ENCODE measurements at places on chromosomes 3 and 15. TPM values are rescaled to one million over a fixed set of nuclear protein-coding genes. Genes with fewer than 3 reads are reported as not detected.

Gene THRB
- 29.6 TPM for total RNA-seq

Gene ROBO2
- 0.80 TPM for total RNA-seq

Gene PPP1R14D
- not detected for total RNA-seq

Gene IFT80
- 11.2 TPM for total RNA-seq

Gene LTF
- total RNA-seq, result 2.6 TPM
